Lower leg skin (tissue), 4 donors: ENCODE measurements at places on chromosomes 5 and 9. TPM values are rescaled to one million over a fixed set of nuclear protein-coding genes. Genes with fewer than 3 reads are reported as not detected.

DNA sequence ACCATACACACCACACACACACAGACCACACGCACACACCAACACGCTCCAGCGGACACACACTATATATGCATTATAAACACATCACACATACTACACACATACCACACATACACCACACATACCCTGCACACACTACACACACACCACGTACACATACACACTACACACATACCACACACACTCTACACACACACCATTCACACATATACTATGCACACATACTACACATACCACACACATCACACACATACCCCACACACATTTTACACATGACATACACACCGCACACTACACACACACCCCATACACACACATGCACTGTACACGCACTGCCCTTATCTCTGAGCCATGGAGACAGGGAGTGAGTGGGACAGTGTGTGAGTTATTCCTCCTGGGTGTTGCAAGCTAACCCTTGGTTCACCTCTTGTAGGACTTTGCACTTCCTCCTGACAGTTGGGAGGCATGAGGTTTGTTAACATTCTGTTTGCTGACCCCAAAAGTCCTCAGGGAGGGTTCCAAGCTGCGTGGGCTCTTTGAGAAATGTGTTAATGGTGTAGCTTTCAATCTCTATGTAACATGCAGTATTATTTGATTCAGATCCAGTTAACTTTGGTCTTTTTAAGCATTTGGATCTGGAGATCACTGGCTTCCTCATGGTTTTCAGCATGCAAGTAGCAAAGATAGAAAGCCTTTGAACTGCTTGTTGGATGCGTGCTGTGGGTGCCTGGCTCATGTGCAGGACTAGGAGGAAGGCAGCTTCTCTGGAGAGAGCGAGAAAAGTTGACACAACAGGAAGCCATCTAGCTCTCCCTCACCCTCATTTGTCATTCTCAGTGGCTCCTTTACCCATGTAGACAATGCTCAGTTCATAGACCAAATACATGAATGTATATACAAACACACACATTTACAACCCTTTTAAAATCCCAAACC is 13.7 kb downstream of the IL31RA start:
- DNase-seq: no peak

DNA sequence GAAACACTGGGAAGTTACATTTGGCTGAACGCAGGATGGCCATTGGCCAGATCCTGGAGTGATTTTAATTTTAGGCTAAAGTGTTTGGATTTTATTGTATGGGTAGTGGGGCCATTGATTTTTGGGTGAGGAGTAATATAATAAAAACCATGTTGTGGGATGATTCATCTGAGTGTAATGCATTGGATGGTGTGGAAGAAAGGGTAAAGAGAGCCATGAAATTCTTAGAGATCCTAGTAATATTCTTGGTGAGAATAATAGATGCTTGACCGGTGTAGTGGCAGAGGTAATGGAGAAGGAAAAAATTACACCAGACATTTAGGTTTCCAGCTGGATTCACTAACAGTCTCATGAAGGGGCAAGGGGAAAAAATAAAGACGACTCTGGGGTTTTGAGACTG is 158.1 kb downstream of the NPR3 start:
- no peak for DNase-seq

GRCh38 chr9:16322849-16323248 is 547.6 kb downstream of the BNC2 start:
- no peak for DNase-seq

- DNase-seq: no peak
Observed at GRCh38 chr9:34652602-34653000, 616 bp downstream of the IL11RA start.

Gene ADAMTS6
- total RNA-seq: 0.89 TPM

GRCh38 chr9:90801241-90801972 is at the start of gene SYK:
Gene SYK (plus strand): TSS chr9:90801819. CDS start chr9:90843899, 42,080 bp downstream.
- peak; percentile 89 for DNase-seq

Gene RANBP3L
- total RNA-seq: 2.0 TPM

DNA sequence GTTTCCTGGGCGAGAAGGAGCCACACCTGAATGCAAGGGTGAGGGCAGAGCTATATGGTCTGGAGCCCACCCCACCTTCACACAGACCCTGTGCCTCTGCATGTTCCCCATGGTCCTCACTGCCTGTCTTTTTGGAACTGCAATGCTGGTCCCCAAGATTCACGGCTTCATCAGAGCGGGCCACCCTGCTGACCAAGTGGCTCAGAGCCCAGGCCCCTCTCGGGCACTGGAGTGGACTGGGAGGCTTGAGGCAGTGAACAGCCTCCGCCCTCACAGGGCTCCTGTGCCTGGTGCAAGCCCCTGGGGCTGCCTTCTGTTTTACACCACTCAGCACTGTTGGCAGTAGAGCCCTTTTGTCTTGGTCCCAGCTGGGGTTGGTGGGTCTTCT is 143.2 kb downstream of the CACNA1B start:
- DNase-seq: peak; percentile 67

GRCh38 chr9:127216888-127217217 is 47.7 kb upstream of the GARNL3 start:
- DNase-seq: no peak

DNA sequence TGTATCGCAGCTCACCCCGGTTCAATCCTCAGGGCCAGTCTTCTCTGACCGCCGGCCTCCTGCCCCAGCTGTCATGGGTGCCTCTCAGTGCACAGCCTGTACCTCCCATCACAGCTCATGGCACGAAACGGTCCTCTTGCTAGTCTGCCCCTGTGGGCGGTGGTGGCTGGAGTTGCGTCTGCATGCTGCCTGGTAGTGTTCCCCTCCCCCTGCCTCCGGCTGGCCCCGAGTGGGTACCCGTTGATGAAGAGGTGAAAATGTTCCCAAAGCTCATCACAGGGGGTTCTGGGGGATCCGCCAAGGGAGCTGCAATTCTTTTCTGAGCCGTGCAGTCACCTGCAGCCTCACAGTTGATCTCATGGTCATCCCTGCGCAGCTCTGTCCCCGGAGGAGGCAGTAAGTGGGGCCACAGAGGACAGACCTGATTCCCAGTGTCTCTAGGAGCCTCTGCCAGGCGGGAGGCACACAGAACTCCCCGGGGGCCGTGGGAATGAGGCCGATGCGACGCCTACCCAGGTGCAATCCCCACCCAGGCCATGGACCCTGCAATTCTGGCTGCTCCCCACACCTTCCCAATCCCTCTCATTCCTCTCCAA is 34.7 kb upstream of the FIBCD1 start:
- no peak for DNase-seq

- DNase-seq: no peak
Observed at GRCh38 chr9:16003785-16004184, 450.9 kb downstream of the CCDC171 start.

- no peak for DNase-seq
Observed at GRCh38 chr5:147963436-147963835, 57.1 kb upstream of the C5orf46 start.

GRCh38 chr9:128408963-128409431 is 11.7 kb upstream of the CERCAM start:
- DNase-seq: no peak

GRCh38 chr5:127959152-127959764 is 124.3 kb upstream of the SLC12A2 start:
- DNase-seq: no peak

Gene PCDHB12
- total RNA-seq: 0.49 TPM

Gene WHRN
- total RNA-seq: 10.2 TPM

- no peak for DNase-seq
Observed at GRCh38 chr5:116524966-116525365, 49.7 kb downstream of the SEMA6A start.

Gene GCNT4
- total RNA-seq: 4.2 TPM

Gene DCTN3
- total RNA-seq: 102 TPM

Gene SLC1A1
- 2.1 TPM for total RNA-seq

Gene ACSL6
- total RNA-seq: not detected

Gene COL15A1
- total RNA-seq: 9.6 TPM

GRCh38 chr9:123127512-123128075 is 94.1 kb downstream of the GPR21 start:
- DNase-seq: no peak
